ENCODE measurements at places on chromosomes 7 and 10. TPM values are rescaled to one million over a fixed set of nuclear protein-coding genes. Genes with fewer than 3 reads are reported as not detected.

The FOXI2 gene
- not detected for total RNA-seq

The NUDT13 gene
- 1.1 TPM for total RNA-seq

The IGFBP3 gene
- total RNA-seq, result 71.4 TPM

The ZMYND11 gene
- 31.9 TPM for total RNA-seq

The UMAD1 gene
- total RNA-seq, result 6.8 TPM

The NKX2-3 gene
- not detected for total RNA-seq

The TUBAL3 gene
- 0.07 TPM for total RNA-seq

The C10orf105 gene
- not detected for total RNA-seq

The RBM17 gene
- 35.0 TPM for total RNA-seq

The ANKRD7 gene
- total RNA-seq, result 0.49 TPM

The ABCB8 gene
- total RNA-seq, result 46.2 TPM

The TAS2R38 gene
- not detected for total RNA-seq

The SYT15 gene
- total RNA-seq, result 0.20 TPM

The VSIR gene
- 59.2 TPM for total RNA-seq

The CADPS2 gene
- 35.9 TPM for total RNA-seq

The CTAGE8 gene
- not detected for total RNA-seq

The ST8SIA6 gene
- not detected for total RNA-seq

The HMX3 gene
- total RNA-seq, result not detected

The CNTNAP2 gene
- total RNA-seq, result 0.20 TPM

The MYL7 gene
- total RNA-seq, result not detected

The PKD1L1 gene
- 1.8 TPM for total RNA-seq

The HMX2 gene
- not detected for total RNA-seq

The SPDYE2 gene
- total RNA-seq, result not detected

The PHKG1 gene
- not detected for total RNA-seq

The CYP3A7 gene
- total RNA-seq, result not detected

The DNAJB9 gene
- 18.5 TPM for total RNA-seq

The NANOS1 gene
- total RNA-seq, result 0.13 TPM

The HPS1 gene
- total RNA-seq, result 67.1 TPM

The CDHR1 gene
- 0.05 TPM for total RNA-seq

The OPN1SW gene
- not detected for total RNA-seq

The EBLN1 gene
- total RNA-seq, result not detected

The GNG11 gene
- total RNA-seq, result 196 TPM

The PNLIPRP1 gene
- not detected for total RNA-seq

The TMEM178B gene
- total RNA-seq, result not detected

The PLCE1 gene
- 0.13 TPM for total RNA-seq

The ZYX gene
- total RNA-seq, result 257 TPM

The HECW1 gene
- not detected for total RNA-seq

The TRPV5 gene
- not detected for total RNA-seq

The SPDYE6 gene
- 0.07 TPM for total RNA-seq

The AGBL3 gene
- total RNA-seq, result 2.1 TPM

The AGR3 gene
- total RNA-seq, result not detected

The DNAJC12 gene
- total RNA-seq, result 0.39 TPM

The VPS26A gene
- total RNA-seq, result 39.3 TPM

The HK1 gene
- total RNA-seq, result 134 TPM

The KCP gene
- not detected for total RNA-seq

The NEBL gene
- 7.6 TPM for total RNA-seq

The PON1 gene
- not detected for total RNA-seq

The PDZD7 gene
- 0.07 TPM for total RNA-seq

The LBX1 gene
- total RNA-seq, result not detected

The GTF2IRD2 gene
- total RNA-seq, result 7.5 TPM

The C10orf71 gene
- total RNA-seq, result not detected

The ZNF804B gene
- not detected for total RNA-seq

The EVX1 gene
- total RNA-seq, result not detected

The CALML5 gene
- total RNA-seq, result not detected

The ASIC3 gene
- not detected for total RNA-seq

The LYZL1 gene
- total RNA-seq, result not detected

The SPDYE8 gene
- not detected for total RNA-seq
